ENCODE measurements at places on chromosomes 3 and 15.

DNA sequence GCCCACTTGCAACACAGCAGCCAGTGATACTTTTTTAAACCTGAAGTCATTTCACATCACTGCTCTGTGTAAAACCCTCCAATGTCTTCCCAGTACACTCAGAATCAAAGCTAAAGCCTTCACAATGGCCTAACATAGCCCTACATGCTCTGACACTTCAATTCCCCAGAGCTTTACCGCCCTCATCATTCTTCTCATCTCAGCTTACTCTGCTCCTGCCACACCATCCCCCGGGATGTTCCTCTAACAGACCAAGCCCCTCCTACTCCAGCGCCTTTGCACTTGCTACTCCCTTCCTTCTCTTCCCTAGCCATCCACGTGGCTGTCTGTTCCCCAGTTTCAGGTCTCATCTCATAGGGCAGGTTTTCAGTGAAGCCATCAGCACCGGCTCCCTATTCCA lies 194.0 kb downstream of the SSR3 start:
- no peak for DNase-seq

- no peak for DNase-seq
Measured at GRCh38 chr3:188734395-188734794, 437.4 kb upstream of the TPRG1 start.

GRCh38 chr3:195078891-195079440 lies 192.0 kb downstream of the XXYLT1 start:
- DNase-seq, result no peak

DNA sequence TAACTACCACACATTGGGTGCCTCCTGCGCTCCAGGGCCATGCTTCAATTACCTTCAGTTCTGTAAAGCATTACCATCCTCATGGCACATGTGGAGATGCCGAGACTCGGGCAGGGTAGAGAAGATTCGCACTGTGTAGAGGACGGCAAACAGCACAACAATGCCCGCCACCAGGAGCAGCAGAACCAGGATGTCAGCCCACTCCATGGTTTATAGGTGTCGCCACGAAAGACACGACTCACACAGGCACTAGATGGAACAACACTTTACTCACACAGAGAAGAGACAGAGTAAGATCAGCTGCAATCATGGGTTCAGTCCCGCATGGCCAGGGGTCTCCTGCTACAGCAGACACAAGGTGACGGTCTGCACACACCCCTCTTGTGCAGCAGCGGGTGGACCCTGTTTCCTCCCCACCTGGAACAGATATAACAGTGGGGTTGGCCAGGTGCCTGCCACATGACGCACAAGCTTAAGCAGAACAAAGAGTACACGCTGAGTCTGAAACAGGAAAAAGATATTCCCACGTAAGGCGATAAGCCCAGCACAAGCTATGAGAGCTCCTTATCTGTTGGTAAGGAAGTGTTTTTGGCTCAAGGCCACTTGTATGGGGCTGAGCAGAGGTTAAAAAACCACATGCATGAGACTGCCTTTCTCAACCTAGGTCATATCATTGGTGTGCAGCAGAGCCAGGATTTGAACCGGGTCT lies 2.5 kb upstream of the TBC1D21 start:
- DNase-seq, result peak; percentile 39

DNA sequence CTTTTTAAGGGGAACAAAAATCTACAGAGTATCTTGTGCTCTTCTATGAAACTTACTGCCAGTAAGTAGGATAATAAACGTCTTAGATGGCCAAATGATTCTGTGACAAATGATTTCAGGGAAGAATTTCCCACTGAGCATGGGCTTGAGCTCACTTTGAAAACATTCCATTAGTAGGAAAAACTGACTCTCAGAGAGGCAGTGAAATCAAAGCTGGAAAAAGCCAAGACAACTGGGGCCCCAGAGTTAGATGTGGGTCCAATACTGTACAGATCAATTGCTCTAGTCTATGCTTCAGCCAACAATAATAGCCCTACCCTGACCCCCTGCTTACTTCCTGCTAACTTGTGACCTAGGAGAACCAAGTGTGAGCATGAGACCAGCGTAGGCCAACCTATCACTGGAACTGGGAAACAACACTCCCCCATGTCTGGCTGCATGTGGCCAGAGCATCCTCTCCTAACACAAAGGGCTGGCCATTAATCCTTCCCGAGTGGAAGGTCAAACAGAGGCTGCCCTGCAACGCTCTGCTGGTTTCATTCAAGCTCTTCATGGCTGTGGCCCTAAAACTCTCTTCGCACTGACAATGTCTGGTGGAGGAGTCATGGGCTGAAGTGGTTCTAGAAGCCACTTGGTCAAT lies 68.8 kb downstream of the FOXB1 start:
- DNase-seq, result no peak

- no peak for DNase-seq
Measured at GRCh38 chr3:129688271-129688895, 81.9 kb upstream of the PLXND1 start.

DNA sequence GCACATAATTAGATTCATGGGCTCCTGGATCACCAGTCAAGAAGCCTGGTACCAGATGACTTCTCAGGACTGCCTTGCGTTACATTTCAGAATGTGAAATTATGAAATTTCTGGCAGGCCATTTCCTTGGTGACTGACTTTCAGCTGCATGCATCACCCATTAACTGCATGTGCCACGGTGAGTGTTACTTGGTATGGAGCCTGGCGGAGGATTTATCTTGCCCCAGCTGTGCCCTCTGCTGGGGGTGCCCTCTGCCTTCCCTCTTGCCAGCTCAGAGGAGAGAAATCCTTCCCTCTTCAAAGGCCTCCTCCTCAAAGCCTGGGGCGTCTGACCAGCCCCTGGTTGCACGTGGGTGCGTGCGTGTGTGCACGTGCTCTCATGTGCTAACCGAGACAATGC lies 57.7 kb upstream of the CTSH start:
- no peak for DNase-seq

DNA sequence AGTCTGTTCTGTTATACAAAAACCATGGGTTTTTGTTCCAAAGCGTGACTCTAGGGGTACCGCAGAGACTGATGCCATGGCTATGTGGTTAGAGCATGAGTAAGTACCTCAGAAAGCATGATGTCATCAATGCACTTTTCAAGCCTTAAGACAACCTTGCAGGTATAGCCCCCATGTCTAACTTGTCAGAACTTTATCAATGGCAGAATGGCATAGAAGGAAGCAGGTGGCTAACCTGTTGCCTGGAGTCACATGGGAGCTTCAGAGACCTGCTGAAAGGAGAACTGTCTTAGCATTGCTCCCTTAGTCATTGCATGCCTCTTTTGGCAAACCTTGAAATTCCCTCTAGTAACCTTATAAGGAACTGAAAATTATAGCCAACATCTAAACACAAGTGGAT lies 52.5 kb downstream of the EOMES start:
- DNase-seq, result no peak

- no peak for DNase-seq
Measured at GRCh38 chr15:79572691-79573404, 140.7 kb downstream of the MINAR1 start.

- DNase-seq, result no peak
Measured at GRCh38 chr15:94324835-94325767, 93.7 kb downstream of the MCTP2 start.

DNA sequence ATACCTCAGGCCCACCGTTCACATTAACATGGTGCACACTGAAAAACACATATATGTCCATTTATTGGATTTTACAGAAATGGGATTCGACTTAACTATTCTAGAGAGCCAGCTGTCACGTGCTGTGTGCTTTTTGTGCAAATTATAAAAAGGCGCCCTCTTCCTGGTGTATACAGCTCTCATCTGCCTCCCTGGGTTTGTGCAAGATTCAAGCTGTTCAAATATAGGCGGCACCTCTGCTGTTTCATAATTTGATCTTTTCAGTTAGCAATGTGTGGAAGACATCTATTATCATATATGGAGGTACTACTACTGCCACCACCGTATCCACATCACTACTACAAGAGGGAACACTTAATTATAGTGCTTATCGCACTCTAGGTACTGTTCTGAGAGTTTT lies 187.6 kb downstream of the EBLN2 start:
- DNase-seq, result no peak

- DNase-seq, result no peak
Measured at GRCh38 chr15:48470096-48470495, 138.9 kb downstream of the DUT start.

GRCh38 chr3:71890356-71890931 lies 105.5 kb upstream of the PROK2 start:
- no peak for DNase-seq

DNA sequence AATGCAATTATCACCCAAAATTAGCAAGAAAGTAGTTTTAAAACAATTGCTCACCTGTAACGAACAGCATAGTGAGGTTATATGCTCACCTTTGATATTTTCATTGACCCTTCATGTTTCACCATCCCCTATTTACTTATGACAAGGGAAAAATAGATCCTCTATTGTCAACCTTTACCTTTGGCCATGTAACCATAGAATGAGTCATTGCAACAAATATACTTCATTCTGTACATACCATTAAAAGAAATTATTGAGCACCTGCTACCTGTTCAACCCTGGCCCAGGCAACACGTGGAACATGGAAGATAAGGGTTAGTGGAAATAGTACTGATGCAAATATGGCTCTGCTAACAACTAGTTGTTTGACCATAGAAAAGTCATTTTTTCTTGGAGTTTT lies 20.2 kb downstream of the LSAMP start:
- no peak for DNase-seq

DNA sequence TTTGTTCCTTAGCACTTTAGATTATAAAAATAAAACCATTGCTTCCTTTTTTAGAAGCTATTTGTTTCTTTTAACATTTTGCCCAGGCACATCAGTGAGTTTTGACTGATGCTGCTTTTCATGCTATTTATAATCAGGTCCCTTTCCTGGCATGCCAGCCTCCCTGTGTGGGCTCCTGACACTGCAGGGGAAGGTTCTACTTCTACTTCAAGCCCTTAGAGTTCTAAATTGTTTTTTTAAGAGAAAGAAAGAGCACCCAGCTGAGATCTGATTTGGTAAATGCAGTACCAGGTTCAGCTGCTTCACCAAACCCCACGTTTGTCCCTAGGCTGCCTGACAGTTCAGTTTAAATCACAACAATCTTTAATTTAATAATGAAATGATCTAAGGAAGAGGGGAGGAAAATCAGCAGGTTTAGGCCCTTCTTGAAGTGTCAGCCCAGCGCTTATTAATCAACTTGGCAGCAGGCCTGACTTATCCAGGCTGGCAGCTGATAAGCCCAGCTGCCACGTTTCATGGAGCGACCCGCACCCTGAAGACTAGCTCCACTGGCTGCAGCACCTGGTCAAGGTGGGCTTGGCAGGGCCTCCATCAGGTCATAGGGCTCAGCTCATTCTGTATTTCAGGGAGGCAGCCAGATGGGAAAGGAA lies 29.0 kb downstream of the HGD start:
- no peak for DNase-seq

- no peak for DNase-seq
Measured at GRCh38 chr3:23808525-23808924, 2.8 kb downstream of the UBE2E1 start.

GRCh38 chr3:197484204-197484901 lies 71.4 kb downstream of the BDH1 start:
- no peak for DNase-seq

DNA sequence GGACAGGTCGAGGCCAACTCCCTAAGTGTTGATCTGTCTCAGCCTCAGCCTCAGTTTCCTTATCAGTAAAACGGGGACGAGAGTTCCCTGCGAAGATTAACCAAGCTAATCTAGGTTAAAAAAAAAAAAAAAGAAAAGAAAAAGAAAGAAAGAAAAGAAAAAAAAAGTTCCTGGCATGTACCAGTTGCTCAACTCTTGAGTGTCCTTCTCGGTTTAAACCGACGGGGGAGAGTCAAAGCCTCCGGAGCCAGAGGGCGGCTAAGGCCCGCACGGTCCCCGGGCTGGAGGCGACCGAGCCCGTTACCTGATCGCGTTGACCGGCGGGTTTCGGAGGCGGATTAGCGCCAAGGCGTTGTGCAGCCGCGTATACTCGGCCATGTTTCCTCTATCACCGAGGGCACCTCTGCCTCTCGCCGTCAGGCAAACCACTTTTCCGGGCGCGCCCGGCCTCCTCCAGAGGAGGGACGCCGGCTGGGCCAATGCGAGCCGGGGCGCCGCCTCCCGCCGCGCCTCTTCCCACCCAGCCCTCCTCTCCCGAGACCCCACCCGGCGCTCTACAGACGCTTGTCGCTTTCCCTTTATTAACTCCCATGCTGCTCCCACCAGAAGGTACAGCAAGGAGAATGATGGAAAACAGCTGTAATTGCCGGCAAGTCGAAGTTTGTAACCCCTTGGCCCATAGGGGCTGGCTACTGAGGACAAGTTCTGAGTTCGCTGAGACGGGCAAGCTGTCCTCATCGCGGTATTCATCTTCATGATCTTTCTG lies at the start of gene EHHADH:
Gene EHHADH (minus strand): TSS at position 405 of the 766 bp plus-strand sequence. CDS start 27 bp downstream, at position 378.
- DNase-seq, result peak; percentile 80

GRCh38 chr15:66288551-66289185 lies 4.7 kb upstream of the DIS3L start:
- DNase-seq, result no peak

DNA sequence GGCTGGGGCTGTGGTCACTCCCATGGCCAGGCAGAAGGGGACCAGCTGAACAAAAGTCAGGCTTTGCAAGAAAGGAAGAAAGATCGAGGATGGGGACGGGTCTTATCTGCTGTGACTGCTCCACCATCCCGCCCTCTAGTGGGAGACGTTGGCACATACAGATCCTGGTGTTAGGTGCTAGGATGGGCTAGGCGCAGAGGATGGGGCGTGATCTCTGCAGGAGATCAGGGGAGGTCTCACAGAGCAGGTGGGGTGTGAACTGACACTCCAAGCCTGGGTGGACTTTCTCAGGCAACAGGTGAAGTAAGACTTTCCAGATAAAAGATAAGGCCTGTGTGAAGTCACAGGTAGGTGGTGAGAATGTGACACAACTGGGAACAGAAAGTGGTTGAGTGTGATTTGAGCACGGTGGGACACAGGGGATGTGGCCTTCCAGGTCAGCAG lies 141.9 kb upstream of the SMAD3 start:
- peak; percentile 65 for DNase-seq

DNA sequence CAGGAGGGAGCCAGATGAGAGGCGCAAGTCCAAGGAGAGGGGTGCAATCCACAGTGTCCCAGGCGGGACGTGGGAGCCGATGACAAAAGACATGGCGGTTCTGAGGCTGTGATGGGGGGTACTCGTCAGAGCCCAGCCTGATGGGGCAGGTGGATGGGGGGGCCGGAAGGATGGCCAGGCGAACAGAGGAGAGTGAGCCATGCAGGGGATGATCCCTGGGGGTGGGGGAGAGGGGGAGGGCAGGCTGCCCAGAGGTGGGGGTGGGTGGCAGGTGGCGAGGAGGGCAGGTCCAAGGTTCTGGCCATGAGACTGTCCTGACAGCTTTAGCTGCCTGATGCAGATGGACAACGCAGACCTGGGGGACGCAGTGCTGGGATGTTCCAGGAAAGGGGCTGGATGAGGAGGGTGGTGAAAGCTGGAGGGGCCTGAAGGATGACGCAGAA lies 8.9 kb upstream of the CSPG4 start:
- DNase-seq, result no peak
